ENCODE measurements at places on chromosomes 16 and 17. TPM values are rescaled to one million over a fixed set of nuclear protein-coding genes. Genes with fewer than 3 reads are reported as not detected.

DNA sequence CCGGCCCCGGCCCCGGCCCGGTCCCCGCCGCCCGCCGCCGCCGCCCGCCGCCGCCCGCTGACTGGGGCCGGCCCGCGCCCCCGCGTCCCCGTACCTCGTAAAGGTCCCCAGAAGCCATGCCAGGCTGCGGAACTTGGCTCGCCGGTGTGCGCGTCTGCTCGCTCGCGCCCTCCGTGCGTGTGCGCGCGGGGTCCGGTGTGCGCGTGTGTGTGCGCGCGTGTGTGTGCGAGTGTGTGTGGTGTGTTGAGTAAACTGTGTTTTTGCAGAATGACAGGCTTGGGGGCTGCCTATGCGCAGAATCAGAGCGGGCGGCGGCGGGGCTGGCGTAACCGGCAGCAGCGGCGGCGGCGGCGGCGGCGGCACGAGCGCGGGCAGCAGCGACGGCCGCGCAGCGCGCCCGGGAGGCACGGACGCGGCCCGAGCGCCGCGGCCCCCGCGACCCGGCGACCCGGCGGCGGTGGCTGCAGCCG is 307 bp downstream of the CDYL2 start:
- peak; percentile 46 for DNase-seq

GRCh38 chr17:17546399-17547185 is 44.9 kb downstream of the PEMT start:
- DNase-seq, result no peak

GRCh38 chr17:22266231-22266630 is 573.9 kb downstream of the KCNJ18 start:
- DNase-seq, result no peak

DNA sequence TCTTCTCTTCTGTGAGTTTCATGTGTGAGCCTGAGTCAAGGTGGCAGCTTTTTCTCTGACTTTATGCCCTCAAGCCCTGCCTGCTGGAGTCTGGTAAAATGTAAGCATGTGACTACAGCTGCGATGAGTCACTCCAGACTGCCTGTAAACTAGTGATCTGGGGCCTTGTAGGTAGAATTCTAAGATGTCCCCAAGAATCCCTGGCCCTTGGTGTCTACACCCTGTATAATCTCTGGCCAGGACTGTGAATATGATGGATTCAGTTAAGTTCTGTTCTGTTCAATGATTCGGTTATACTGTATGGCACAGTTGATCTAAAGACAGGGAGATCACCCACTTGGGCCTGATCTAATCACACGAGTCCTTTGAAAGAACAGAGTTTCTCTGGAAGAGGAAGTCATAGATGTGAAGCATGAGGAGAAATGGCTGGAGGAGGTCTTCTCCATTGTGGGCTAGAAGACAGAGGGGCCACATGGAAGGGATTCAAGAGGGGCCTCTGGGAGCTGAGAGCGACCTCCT is 29.8 kb downstream of the PRSS54 start:
- peak; percentile 84 for DNase-seq

The TPPP3 gene
- total RNA-seq, result 0.54 TPM

DNA sequence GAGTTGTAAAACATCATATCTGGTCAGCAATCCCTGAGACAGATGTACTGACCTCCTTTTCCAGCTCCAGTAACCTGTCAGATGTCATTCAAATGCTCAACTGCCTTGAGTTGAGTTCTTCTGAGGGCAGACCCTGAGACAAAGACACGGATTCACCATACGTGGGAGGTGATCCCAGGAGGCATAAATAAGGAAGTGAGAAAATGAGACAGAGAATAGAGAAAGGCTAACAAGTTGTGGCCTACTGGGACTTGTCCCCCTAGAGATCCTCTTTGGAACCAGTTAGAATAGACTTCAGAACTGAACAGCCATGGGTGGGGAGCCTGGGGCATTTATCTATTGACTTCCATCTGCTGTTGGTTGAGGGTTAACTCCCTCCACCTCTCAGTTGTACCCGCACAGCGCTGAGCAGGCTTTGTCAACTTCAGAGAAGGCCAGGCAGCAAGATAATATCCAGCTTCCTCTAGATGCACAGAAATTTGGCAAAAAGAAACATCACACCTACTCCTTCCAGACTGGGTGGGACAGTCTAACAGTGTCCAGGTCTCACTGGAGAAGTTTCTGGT is 123.0 kb upstream of the DYNLRB2 start:
- DNase-seq, result no peak

Data from IMR-90 (cell line).